ENCODE measurements at places on chromosomes 12 and 14.

DNA sequence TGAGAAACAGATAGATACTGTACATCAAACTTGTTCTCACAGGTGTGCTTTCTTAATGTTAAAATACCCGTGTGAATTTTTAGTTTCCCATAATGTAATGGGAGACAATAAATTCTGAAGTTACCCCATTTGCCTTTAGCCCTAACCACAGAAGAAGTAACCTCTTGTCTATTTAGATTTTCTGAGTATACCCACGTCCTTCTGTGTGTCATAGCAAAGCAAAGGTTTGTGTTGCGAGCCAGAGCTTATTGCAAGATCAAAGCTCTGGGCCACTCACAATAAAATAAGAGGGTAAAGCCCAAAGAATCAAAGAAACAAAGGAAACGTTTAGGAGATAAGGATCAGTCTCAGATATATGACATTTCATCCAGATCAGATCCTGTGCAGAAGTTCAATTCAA is 73.9 kb downstream of the BMP4 start:
- DNase-seq, result no peak

DNA sequence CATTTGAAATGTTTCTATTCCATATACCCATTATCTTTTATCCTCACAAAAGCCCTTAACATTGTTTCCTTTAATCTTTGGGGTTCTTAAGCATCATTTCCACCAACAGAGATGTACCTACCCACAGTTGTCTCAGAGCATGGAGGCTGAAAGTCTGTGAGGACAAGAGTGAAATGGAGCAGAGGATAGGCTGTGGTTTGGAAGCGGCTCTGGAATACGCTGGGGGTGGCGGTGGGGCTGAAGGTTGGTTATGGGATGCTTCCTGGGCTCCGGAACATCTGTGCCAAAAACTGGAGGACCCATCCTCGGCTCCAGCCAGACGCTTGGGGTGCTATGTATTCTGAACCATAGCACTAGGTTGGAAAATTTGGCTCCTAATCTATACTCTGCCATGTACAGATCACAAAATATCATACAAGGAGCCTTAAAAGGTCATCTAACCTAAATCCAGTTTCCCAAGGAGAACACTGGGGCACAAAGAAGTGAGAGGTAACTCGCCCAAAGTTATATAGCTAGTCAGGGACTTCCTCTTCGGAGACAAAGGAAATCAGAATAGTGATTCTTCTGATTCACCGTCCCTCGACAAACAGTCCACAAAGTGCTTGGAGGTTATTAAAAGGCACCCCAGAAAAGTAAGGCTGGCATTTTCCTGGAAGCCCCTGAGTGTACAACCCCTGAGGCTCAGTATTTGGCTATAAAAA is 2.5 kb downstream of the PPP1R3E start:
- no peak for DNase-seq

DNA sequence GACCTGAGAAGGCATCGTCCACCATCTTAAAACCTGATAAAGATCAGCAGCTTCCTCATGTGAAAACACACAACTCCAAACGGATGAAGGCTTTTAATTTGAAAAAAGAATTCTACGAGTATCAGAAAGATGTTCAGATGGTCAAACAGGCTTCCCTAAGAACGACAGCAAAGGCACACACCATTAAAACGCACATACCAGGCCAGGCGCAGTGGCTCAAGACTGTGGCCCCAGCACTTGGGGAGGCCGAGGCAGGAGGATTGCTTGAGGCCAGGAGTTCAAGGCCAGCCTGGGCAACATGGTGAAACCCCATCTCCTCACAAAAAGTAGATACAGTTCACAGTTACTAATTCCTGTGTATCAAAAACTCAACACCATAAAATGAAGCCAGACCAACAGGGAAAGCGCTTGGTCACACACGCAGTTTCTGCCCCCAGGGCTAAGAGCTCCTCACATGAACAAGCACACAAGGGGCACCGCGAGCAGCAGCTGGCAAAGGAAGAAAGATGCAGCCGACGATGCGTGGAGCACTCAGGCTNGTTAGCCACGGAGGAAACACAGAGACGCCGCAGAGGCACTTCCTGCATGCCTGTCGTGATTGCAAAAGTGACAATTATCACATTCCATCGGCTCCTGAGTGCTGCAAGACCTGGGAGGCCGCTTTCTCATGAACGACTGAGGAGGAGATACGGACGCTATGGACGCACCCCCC is 78.0 kb downstream of the NOC4L start:
- no peak for DNase-seq

DNA sequence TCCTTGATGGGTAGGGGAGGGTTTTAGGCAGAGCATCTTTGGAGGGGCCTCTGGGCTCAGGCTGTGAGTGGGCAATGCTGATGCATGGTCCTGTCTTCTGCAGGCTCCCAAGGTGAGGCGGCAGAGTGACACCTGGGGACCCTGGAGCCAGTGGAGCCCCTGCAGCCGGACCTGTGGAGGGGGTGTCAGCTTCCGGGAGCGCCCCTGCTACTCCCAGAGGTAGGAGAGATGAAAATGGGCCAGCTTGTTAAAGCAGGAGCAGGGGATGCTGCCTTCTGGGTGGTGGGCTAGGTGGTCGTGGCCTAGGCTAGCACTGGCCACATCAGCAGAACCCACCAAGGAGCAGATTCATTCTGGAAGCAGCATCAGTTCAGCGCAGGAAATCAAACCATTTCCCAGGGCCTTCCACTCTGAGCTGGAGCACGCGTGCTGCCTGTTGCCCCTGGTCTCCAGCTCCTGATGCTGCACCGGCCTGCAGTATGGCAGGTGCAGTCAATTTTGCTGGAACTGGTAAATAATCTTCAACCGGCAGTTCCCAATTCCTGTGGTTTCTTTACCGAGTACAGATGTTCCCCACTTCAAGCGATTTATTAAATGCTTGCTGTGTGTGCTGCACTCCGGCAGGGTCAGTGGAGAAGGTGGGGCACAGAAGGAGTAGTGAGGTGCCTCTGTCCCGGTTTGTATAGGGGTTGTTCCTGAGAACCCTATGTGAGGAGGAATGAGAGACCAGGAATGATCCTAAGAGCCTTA is 7.4 kb downstream of the PAPLN start:
- no peak for DNase-seq

DNA sequence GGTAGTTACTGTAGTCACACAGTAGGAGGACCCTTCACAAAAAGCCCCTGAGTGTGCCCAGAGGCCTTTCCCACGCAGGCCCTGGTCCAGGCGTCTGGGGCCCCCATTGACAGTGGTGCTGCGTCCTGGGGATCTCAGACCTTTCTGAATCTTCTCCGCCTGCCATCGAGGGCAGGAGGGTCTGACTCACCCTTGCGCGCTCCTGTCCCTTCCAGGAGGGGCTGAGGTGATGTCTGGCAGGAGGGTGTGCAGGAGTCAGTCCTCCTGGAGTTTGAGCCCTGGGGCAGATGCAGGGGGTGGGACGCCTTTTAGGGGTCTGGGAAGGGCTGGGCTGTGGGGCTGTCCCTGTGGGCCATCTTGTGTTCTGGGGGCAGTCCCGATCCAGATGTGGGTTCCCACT is 386.8 kb downstream of the TMEM121 start:
- no peak for DNase-seq

DNA sequence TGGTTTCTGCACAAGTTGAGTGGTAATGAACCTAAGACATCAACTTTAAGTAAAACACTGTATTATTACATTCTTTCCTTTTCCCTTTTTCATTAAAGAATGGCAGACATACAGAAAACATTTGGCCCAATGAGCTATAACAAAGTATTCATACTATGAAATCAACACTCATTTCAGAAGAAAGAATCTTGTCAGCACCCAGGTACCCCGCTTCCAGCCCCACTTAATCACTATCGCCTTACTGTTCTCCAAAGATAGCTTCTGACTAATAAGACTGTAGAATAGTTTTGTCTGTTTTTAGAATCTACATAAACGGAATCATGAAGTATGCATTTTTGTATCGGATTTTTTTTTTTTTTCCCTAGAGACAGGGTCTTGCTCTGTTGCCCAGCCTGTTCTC is 9.5 kb downstream of the CNTN1 start:
- no peak for DNase-seq

GRCh38 chr12:14364583-14365271 is 755 bp upstream of the ATF7IP start:
- no peak for DNase-seq

DNA sequence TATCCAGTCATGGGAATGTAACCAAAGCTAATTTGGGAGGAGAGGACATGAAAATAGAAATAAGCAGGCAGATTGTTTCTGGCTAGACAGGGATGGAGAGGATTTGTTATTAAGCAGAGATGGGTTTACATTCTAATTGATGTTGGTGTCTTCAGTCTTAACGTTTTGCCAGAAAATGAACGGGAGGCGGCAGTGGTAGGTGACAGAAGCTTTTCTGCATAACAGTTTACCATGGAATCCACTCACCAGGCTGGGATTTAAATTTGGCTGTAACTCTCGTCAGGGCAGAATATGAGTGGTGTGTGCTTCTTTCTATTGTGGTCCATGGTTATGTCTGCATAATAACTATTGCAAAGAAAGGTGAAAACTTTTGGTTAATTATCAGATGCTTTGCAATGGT is 50.2 kb upstream of the OTX2 start:
- DNase-seq, result no peak

DNA sequence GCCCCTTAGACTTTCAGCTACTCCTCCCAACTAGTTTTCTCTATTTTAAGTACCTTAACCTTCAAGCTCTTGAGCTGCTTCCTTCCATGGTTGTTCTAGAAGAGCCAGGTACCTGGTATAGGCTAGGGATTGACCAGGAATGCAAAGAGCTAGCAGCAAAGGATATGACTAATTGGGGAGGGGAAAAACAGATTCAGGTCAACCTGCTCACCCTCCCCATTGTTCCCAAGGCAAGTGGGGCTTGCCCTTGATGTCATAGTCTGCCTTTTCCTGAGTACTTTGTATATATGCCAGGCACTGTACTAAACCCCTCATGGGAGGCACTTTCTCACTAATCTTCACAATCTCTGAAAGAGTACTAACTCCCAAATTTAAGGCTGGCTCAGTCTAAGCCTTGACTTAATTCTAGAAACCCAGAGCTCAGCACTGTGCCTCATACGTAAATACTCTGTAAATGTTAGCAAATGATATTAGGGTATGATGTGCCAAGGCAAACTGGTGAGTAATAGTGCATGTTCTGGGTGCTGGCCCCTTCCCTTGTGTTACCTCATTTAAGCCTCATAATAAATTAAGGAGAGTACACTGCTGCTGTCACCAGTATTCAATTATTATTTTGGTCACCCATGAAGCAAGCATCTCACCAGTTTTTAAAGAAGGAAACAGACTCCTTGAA is 42.2 kb downstream of the SUDS3 start:
- DNase-seq, result no peak

DNA sequence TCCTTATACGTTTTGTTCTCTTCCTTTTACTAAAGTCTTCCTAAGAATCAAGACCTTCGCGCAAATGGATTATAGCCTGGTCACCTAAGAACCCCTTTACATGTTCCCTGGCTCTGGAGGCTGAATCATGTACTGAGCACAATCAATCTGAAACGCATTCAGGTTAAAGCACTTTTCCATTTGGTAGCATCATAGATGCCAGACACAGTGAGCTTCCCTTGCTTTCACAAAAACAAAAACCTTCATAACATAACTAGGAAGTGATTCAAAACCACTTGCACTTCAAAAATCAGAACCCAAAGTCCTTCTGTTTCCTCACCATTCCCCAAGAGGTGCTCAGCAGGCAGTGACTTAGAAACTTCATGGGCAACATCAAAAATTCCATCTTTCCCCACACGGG is 105.4 kb downstream of the CRACR2A start:
- DNase-seq, result no peak

DNA sequence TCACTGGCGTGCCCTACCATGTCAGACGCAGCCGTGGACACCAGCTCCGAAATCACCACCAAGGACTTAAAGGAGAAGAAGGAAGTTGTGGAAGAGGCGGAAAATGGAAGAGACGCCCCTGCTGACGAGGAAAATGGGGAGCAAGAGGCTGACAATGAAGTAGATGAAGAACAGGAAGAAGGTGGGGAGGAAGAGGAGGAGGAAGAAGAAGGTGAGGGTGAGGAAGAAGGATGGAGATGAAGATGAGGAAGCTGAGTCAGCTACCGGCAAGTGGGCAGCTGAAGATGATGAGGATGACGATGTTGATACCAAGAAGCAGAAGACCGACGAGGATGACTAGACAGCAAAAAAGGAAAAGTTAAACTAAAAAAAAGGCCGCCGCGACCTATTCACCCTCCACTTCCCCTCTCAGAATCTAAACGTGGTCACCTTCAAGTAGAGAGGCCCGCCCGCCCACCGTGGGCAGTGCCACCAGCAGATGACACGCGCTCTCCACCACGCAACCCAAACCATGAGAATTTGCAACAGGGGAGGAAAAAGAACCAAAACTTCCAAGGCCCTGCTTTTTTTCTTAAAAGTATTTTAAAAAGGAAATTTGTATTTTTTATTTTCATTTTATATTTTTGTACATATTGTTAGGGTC is 13.2 kb downstream of the TRIP11 start:
- DNase-seq, result no peak

DNA sequence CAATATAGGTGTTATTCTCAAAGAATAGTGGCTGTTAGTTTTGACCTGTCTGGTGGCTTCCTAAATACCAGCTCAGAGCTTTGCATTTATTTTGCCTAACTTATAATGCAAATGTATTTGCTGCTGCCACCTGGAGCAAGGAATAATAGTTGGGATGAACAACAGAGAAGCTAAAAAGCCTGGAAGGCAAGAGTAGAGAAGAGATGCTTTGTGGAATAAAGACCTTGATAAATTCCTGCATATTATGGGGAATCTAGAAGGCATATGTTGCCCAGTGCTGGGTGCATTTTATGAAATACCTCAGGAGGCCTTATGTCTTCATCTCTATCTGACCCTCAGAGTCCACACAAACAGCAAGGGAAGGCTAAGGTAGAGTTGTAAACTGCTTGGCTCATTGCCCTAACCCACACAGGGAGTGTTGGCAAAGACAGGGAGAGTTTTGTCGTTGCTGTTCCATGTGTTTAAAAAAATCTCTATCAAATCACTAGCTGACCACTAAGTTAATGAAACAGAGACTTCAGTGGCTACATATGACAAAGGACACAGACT is 53.7 kb upstream of the SCAF11 start:
- no peak for DNase-seq
